ENCODE measurements at places on chromosomes 7 and 10. TPM values are rescaled to one million over a fixed set of nuclear protein-coding genes. Genes with fewer than 3 reads are reported as not detected.

FBXL13 gene
- total RNA-seq: 2.0 TPM

LRRD1 gene
- total RNA-seq: 0.07 TPM

ACADSB gene
- 6.2 TPM for total RNA-seq

ZNF277 gene
- 35.6 TPM for total RNA-seq

LRMDA gene
- 1.0 TPM for total RNA-seq

IL6 gene
- total RNA-seq: 62.2 TPM

TMEM254 gene
- total RNA-seq: 8.7 TPM

MYO3A gene
- total RNA-seq: not detected

ABCB1 gene
- total RNA-seq: 1.5 TPM

UPK3B gene
- total RNA-seq: 0.46 TPM

CALML3 gene
- total RNA-seq: not detected

NEUROD6 gene
- not detected for total RNA-seq

ZNF775 gene
- 4.0 TPM for total RNA-seq

CFAP70 gene
- total RNA-seq: 1.2 TPM

FAM241B gene
- 0.39 TPM for total RNA-seq

NIPSNAP2 gene
- total RNA-seq: 28.2 TPM

COBL gene
- not detected for total RNA-seq

FAM180A gene
- 51.3 TPM for total RNA-seq

BCL7B gene
- total RNA-seq: 24.0 TPM

ZFAND2A gene
- total RNA-seq: 12.2 TPM

HOXA11 gene
- 0.13 TPM for total RNA-seq

ENO4 gene
- total RNA-seq: 0.13 TPM

DGKI gene
- total RNA-seq: 12.7 TPM

TNS3 gene
- 74.0 TPM for total RNA-seq
